Activated CD4-positive, CD25-positive, alpha-beta regulatory T cell treated with anti-CD3 and anti-CD28 coated beads, Interleukin-2, amount 50 U/mL, for 16 hours (primary cell): ENCODE measurements at places on chromosomes 13 and 19.

- no peak for DNase-seq
Observed at GRCh38 chr13:103276775-103277498, 210.7 kb upstream of the SLC10A2 start.

DNA sequence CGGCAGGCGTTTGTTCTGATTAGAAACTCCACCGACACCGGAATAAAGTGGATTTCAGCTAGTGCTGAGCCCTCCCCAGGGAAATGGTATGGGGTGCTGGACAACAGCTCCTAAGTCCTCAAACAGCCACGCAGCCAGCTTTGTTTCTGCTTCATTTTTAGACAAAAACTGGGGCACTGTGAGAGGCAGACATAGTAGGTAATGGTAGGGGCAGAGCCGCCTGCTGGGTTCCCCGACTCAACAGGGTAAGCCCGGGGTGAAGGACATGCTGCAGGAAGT, 39.7 kb downstream of the CARS2 start:
- no peak for DNase-seq

GRCh38 chr13:111480976-111481375, 160.5 kb downstream of the TEX29 start:
- no peak for DNase-seq

GRCh38 chr19:13441810-13442512, 64.3 kb downstream of the CACNA1A start:
- peak; percentile 4 for DNase-seq

DNA sequence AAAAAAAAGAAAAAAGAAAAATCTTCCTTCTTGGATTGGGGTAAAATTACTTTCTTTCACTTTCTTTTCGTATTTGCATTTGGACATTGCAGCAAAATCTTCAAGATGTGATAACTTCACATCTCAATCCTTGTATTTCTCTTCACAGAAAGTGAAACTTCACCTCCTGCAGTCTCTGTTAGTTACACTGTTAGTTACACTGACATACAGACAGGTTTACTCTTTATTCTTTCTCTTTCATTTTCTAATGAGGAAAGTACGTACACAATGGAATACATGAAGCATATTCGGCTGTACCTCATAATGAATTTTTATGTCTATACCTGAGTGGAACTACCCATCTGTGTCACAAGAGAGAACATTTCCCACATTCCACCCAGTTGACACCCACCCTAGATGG, 459.1 kb upstream of the GPC6 start:
- DNase-seq: no peak

GRCh38 chr19:2500156-2500555, 24.2 kb downstream of the GADD45B start:
- DNase-seq: no peak

- no peak for DNase-seq
Observed at GRCh38 chr19:54152878-54153524, 6.5 kb downstream of the LENG1 start.
